Suppressor macrophage treated with lipopolysaccharide for 1 hour (primary cell): ENCODE measurements at places on chromosomes 3 and 15.

DNA sequence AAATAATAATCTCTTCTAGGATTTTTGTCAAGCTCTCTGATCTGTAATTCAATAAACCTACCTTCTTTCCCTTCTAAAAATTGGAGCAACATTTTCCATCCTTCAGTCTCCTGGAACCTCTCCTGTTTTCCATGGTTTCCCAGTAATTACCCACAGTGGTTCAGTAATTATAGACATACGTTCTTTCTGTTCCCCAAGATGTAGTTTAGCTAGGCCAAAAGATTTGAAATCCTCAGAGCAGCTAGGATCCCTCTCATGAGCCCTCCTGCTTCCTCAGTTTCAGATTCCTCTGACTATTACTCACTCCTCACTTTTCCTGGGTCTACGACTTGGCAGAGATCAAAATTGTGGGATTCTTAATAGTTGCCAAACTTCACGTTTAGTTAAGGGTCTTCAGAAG, 76.9 kb upstream of the IGSF10 start:
- DNase-seq: no peak

DNA sequence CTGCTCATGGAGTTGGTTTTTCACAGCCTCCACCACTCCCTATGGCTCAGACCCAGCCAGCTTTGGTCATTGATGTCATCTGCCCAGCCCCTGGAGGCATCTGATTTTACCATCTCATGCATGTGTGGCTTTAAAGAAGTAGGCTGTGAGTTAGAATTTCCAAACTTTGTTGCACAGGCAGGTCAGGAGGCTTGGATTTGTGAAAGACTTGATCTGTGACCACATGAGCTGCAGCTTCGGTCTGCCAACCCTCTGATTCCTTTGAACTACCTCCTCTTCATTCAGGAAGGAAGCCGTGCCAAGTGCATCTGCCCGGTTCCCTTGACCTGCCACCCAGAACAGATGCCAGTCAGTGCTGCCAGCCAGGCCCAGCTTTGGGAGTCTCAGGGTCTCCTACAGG, 9.2 kb downstream of the CTXND1 start:
- peak; percentile 27 for DNase-seq

GRCh38 chr15:90565866-90566265, 36.1 kb downstream of the CRTC3 start:
- DNase-seq: no peak

DNA sequence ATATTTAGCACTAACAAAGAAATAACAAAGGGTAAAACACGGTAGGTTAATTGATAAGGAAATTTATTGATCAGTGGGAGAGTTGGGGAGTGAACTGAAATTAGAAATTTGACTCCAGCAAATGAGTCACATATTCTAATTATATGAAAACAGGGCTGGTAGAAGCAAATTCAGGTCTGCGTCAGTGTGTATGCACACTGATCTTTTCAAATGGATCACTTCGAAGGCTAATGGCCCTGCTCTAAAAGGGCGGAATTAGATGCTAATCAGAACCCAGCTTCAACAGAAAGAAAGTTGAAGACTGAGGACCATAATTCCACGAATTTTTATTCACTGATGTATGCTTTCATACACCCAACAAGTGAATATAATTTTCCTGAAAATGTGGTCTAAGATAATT, 762.4 kb upstream of the DPPA4 start:
- no peak for DNase-seq

GRCh38 chr3:186976837-186977750, 46.8 kb downstream of the ST6GAL1 start:
- DNase-seq: no peak

- no peak for DNase-seq
Observed at GRCh38 chr3:57555306-57555705, 768 bp upstream of the PDE12 start.

GRCh38 chr3:133573629-133574194, at the start of gene CDV3:
Gene CDV3 (plus strand): TSS chr3:133573686. CDS start chr3:133574045, 359 bp downstream.
- no peak for DNase-seq

GRCh38 chr3:62755285-62755684, 119.9 kb downstream of the CADPS start:
- DNase-seq: no peak

GRCh38 chr3:18499301-18499700, 74.2 kb upstream of the SATB1 start:
- peak; percentile 39 for DNase-seq

DNA sequence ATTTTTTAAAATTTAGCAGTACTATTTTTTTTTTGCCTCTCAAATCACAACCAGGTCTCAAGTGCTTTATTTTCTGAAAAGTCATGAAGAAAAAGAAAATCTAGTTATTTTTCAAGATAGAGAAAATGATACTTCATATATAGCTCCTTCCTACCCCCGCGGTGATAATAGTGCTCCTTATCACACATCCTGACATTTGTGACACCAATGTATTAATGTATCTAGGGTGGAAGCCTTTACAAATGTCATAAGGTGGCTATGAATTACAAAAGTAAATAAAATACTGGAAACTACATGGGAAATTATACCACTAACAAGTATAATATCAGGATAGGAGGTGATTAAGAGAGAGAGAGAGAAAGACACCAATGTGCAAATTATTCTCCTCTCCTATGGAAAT, 582.2 kb downstream of the UNC13C start:
- no peak for DNase-seq

DNA sequence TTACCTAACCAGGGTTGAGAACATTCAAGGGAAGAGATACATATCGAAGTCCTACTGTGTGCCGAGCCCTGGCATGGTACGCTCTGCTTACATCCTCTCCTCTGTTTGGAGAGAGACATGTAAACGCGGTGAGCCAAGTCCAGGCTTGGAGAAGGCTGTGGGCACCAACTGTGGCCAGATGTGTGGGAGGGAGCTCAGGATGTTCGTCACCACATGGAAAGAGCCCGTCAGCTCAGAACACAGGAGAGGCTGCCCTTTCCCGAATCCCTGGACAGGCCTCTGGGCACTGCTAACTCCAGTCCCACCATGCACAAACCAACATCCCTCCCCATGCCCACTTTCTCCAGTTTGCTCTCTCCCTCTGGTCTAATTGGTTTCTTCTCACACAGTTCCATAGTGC, 43.0 kb downstream of the MESD start:
- no peak for DNase-seq

DNA sequence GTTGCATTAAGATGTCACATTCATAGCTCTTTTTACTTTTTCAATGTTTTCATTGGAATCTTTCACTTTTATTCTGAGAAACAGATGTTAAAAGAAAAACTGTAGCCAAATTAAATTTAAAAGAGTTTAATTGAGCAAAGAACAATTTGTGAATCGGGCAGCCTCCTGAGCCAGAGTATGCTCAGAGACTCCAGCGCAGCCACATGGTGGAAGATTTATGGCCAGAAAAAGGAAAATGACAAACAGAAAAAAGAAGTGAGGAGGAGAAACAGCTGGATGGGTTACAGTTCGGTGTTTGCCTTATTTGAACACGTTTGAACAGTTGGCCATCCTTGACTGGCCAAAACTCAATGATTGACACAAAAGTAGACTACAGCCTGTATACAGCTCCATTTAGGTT, 33.8 kb upstream of the RAB11A start:
- no peak for DNase-seq

DNA sequence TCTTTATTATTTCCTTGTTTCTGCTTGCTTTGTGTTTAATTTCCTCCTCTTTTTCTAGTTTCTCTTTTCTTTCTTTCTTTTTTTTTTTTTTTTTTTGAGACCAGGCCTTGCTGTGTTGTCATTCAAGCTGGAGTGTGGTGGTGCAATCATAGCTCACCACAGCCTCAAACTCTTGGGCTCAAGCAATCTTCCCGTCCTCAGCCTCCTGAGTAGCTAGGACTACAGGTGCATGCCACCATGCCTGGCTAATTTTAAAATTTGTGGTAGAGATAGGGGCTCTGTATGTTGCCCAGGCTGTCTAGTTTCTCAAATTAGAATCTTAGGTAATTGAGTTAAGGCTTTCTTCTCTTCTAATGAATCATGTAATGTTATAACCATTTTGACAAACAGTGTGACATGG, 22.4 kb downstream of the SLMAP start:
- peak; percentile 42 for DNase-seq

DNA sequence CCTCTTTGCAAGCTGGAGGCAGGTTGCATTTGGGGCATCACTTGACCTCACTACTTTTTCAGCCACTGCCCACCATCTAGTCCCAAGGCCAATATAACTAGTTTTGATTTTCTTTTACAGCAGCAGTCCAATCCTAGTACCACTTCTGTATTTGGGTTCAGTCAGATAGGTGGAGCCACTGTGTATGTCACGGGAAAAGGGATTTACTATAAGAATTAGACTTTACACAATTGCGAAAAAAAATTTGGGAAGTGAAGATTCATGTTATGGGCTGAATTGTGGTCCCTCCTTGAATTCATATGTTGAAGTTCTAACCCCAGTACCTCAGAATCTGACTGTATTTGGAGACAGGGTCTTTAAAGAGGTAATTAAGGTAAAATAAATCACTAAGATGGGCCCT, 37.4 kb upstream of the NMNAT3 start:
- DNase-seq: peak; percentile 44

DNA sequence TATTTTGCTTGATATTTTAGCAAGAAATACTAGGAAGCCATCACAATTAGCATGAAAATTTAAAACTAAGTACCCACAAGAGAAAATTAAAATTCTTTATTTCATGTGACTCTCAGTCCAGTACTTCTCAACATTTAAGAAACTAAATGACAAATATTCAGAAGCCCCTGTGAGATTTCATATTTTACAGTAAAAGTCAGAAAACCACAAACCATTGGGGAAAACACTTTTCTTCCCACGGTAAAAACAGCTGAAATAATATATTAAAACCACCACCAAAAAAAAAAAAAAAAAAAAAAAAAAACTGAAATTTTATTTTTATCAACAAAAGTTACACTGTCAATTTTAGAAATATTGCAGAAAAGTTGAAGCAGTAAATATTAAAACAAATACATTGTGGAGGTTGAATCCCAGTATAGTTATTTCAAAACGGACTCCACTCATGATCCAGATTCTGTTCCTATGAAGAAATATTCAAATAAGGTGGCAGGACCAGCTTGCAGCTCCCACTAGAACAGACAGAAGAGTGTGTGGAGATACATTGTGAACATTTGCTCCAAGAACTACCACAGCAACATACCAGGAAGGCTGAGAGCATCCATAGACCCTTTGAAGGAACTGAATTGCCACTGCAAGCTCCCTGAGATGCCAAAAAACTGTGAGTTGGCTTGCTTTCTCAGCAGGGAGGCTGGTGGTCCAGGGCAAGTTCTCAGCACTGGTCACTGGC, 308.2 kb downstream of the CTNNB1 start:
- no peak for DNase-seq

GRCh38 chr15:89743594-89743993, 7.5 kb downstream of the MESP1 start:
- no peak for DNase-seq

GRCh38 chr3:111650378-111651275, 55.5 kb upstream of the ZBED2 start:
- DNase-seq: no peak
